T1000 (cell line): ENCODE measurements at places on chromosomes 5 and 9.

DNA sequence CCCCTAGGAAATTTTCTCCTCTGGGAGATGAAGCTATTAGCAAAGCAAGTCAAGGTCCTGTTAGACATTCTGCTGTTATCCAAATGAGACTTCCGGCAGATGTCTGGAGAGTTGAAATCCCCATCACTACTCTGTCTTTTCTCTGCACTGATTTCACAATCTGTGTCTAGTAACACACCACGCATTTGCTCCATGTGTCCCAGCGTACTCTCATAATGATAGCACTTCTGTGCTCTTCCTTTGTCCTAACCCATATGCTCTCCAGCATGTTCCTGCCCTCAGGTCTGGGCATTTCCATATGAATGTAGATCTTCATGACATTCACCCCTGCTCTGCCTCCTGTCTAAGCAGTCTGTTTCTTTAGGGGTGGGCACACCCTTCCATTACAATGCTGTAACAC is 1949.0 kb upstream of the WWC1 start:
- no peak for DNase-seq

DNA sequence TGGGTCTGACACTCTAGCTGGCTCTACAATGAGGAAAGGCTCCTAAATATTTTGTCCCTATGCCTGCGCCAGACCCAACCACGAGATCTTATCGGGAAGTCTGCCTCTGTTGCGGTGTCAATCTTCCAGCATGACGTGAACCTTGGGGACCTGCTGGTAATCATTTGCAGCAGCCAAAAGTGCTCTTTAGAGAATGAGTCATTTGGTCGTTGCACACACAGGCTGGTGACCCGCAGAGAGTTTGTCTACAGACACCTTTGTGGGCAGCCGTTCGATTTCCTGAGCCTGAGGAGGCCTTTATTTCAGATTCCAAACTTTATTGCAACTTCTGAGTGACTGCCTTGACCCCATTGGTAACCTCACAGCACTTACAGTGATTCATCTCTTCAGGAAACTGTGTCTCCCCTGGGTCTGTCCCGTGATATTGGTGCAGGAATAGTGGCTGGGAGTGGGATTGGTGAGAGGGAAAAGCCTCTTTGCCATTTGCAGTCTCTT is 326.1 kb downstream of the NSG2 start:
- peak; percentile 48 for DNase-seq

DNA sequence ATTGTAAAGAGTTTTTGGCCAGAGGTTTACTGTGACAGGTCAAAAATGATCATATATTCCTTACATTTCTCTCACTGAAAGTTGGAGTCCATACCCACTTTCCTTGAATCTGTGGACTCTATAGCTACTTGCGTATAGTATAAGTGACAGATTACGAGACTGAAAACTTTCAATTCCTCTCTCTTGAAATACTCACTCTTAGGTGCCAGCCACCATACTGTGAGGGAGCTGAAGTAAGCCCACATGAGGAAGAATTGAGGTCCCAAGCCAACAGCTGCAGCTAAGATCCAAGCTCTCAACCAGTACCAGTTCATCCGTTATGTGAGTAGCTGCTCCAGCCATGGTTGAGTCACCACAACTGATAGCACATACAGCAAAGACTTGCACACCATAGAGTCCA is 128.1 kb upstream of the FAM174A start:
- DNase-seq: no peak

DNA sequence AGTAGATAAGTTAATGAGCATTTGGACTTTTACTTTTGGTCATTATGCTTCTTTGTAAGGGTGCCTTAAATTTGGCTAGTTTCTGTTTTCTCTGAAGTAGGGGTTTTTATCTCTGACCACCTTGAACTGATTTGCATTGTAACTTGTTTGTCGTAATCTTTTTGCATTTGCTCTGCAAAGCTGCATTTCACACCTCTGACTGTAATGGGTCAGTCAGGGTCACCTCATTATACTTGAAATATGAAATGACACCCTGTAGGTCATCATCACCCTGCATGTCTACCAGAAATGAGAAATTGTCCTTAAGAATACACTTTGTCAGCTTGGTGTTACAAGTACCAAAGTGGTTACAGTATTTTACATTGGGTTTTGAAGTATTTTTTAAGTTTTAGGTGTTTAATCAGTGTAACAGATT is 74.0 kb downstream of the KCNN2 start:
- DNase-seq: no peak

GRCh38 chr5:124604419-124604818 is 142.0 kb downstream of the ZNF608 start:
- no peak for DNase-seq

GRCh38 chr9:84212982-84213381 is 127.6 kb downstream of the SLC28A3 start:
- DNase-seq: no peak

DNA sequence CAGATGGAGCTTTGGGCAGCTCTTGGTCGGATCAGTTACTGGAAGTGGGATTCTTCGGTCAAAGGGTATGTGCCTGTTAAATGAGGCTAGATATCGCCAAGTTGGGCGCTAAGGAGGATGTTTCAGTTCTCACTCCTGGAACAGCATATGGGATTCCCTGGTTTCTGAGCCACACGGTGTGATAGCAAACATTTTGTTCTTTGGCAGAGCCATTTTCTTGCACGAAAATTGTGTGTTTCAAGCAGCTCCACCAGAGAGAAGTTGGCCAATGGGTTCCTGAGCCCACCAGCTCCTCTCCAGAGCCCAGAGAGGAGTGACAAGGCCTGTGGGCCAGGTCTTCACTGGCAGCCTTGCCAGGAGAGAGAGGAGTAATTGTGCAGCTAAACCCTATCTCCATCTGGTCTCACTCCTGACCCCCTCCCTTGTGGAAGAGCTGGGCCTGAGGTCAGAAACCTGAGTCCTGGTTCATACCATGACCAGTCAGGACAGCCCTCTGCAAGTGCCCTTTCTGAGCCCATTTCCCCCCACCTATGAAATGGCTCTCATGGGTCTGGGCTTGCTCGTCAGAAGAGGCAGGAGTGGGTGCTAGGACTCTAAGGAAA is 10.7 kb upstream of the SLC6A7 start:
- DNase-seq: no peak

- no peak for DNase-seq
Observed at GRCh38 chr9:13568841-13569601, 289.5 kb upstream of the MPDZ start.

- no peak for DNase-seq
Observed at GRCh38 chr5:151721812-151722391, 35.2 kb upstream of the SPARC start.
